ENCODE measurements at places on chromosomes 4 and X.
A peak's percentile ranks its signal among the peaks of the same experiment; 100 is the strongest.

- DNase-seq, result no peak
Observed at GRCh38 chr4:85807247-85807950, 332.4 kb downstream of the ARHGAP24 start.

DNA sequence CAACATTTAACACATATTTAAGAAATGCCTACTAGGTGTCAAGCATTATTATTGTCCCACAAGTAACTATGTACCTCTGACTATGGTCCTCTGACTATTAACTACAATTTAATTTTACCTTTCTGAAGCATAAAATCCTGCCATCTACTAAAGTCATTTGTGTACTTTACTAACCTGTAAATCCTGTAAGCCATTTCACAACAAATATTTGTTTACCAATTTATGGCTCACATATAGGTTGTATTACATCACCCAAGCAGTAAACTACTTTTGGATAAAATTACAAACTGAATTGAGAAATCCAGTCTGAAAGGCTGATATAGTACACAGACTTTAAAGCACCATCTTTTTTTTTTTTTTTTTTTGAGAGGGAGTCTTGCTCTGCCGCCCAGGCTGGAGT lies 43.8 kb downstream of the CNGA1 start:
- no peak for DNase-seq

GRCh38 chrX:23797371-23798128 lies 14.6 kb downstream of the SAT1 start:
- no peak for DNase-seq

GRCh38 chrX:39900777-39901170 lies 197.0 kb downstream of the BCOR start:
- DNase-seq, result no peak

GRCh38 chr4:80610199-80610598 lies 274.7 kb downstream of the CFAP299 start:
- no peak for DNase-seq

GRCh38 chr4:132504438-132504837 lies 644.7 kb upstream of the PCDH10 start:
- DNase-seq, result no peak

DNA sequence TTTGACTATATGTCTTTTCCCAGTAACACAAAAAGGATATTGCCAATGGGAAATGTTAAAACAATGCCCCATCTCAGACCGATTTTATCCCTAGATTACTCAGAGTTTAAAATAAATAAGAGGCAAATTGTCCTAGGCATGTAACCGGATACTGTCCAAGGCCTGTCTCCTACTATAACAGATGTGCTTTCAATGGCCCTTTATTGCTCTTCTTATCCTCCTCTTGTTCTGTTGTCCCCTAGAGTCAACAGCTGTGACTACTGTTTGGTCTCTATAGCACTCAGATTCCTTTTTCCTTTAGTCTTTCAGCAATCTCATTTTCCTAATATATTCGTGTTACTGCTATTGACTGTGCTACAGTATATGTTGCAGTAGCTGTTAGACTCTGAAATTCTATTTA lies 66.8 kb upstream of the PLS3 start:
- DNase-seq, result no peak

- DNase-seq, result no peak
Observed at GRCh38 chr4:70997036-70997435, 3.6 kb downstream of the DCK start.

DNA sequence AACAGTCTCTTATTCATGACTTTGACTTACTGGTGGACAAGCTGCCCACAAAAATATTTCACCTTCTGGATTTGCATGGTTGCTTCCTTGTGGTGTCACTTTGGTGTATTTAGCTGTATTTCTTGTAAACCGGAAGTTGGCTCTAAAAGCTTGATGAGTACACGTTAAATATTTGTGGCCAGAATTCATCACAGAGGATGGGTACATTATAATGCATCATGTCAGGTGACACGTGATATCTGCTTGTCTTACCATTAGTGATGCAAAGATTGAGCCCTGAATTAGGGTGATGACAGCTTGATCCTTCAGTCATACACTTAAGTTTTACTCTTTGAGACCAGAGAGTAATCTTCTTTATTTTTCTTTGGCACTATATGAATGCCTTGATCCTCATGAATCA lies 188.3 kb upstream of the RPS6KA3 start:
- no peak for DNase-seq

DNA sequence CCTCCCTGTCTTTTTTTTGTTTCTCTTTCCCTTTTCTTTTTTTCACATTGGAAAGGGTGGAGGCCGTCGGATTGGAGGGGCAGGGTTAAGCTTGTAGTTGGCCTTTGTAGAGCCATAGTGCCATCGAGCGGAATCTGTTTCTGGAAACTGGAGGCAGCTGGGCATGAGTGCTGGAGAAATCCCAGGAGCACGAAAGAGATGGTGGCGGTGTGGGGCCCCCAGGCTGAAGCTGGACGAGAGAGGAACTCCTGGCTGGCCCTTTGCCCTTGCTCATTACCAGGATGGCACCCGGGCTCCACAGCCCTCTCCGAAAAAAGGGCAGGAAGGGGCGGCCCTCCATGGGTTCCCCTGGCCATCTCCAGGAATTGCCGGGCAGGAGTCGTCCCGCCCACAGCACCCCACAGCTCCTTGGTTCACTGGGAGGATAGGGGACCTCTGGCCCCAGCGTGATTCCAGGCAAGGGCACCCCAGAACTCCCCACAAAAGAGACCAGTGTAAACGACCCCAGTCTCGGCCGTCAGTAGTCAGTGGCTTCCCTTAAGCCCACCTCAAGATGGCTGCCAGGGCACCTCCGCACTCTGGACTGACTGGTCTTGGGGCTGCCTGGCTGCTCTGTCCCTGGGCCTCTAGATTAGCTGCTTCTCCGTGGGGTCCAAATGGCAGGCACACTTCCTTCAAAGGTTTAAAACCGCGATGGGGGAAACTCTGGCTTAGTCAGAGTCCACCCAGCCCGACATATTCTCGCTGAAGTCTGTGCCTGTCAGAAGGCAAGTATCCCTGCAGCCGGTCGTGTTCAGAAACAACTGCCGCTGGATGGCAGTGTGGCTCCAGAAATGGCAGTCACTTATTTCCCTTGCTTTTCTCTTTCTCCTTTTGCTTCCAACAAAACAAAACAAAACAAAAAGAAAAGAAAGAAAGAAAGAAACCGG lies 74.1 kb downstream of the NBDY start:
- DNase-seq, result peak; percentile 48

GRCh38 chrX:54540289-54540688 lies 10.3 kb downstream of the GNL3L start:
- DNase-seq, result no peak

DNA sequence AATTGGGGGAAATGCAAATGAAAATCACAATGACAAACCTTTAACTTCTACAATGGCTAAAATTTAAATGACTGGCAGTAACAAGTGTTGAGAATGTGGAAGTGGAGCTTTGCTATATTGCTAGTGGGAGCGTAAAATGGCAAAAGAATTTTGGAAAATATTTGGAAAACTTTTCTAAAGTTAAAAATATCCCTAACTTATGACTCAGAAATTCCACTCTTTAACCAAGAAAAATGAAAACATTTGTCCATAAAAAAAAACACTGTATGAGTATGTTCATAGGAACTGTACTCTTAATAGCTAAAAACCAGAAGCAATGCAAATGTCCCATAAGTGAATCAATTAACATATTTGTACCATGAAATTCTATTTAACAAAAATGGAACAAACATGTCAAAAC lies 3.6 kb downstream of the TBCK start:
- DNase-seq, result no peak

GRCh38 chr4:150211016-150211415 lies 132.8 kb downstream of the DCLK2 start:
- DNase-seq, result no peak

- no peak for DNase-seq
Observed at GRCh38 chr4:11496351-11496829, 67.7 kb upstream of the HS3ST1 start.

DNA sequence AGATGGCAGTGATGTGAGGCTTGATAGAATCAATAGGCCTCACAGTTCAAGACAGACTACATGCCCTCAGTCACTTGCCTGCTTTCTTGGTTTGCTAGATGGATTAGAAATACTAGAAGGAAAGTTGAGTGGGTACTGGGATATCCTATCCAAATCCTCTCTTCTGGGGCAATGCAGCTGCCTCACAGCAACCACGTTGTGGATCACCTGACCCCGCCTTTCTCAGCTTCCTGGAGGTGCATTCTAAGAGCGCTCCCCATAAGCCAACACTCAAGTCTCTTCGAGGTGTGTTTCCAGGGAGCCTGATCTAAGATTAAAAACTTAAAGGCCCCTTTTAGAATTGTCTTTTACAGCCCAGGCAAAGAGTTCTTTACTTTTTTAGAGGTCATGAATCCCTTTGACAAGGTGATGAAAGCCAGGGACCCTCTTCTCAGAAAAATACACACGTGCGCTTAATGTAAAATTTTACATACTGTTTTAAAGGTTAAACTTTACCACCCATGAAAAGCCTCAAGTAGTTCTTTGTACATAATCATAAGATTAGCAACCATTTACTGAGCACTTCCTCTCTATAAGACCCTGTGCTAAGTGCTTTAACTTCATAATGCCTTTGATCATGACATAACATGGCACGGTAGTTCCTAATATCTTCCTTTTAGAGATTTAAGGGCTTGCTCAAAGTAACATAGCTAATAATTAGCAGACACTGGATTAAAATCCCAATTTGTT lies 840 bp upstream of the RPL34 start:
- DNase-seq, result no peak

DNA sequence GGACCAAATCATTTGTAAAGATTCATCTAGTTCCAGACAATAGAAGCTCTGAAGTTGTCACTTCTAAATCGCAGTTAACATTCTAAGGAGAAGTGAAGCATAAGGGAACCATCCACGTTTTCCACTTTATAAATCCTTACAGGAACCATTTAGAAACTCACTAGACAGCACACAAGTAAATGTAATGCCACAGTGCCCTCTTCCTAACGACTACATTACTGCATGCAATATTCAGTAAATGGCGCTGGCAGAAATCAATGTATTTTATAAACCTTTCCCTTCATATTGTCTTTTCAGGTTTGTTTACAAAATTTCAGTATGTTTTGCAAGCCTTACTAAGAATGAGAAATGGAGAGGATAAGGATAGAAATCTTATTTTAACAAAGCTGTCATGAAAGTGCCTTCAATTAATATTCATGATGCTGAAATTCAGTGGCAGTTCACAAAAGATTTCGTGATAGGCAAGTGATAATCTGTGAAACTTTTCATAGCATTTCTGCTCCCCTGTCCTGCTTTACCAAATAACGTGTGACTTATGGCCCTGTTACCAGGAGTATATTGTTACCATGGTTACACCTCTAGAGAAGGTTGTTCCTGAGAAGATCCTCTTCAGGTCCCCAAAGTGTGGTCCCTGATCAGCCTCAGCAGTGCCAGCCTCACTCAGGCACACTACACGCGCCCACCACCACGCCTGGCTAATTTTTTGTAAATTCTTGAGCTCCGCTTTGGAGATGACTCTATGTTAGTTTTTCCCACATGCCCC lies 54.2 kb downstream of the TMA16 start:
- DNase-seq, result no peak

- no peak for DNase-seq
Observed at GRCh38 chrX:7586126-7586525, 256.8 kb upstream of the VCX start.

DNA sequence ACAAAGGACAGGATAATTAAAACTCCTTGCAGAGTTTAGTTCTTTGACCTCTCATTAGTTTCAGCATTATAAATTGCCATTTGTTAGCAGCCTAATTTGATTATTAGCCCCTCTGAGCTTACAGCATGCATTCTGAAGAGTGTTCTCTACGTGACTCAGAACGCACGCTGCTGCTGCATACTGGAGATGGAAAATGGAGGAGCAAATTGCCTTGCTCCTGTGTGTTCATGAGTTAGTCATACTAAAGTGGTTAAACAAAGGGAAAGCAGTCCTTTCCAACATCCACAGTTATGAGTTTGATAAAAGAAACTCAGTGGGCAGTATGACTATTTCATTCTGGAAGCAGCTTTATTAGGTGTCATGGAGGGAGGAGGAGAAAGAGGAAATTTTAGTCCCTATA lies 922.5 kb downstream of the RPA4 start:
- DNase-seq, result no peak

DNA sequence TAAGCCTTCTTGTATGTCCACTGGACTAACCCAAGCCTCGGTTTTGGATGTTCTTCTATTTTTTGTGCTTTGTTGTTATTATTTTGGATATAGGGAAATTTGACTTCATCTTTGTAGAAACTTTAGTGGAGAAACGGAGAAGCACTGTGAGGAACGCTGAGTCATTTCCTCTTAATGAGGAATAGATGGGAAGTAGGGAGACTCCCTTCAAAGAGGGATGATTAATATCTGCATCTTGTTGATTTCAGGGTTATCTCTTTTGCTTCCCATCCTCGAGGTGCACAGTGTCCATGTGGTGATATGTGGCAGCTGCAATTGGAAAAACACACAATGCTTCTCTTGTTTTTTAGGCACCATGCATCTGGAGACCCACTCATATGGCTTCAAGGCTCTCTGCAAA lies 1147.9 kb downstream of the NLGN4X start:
- no peak for DNase-seq

DNA sequence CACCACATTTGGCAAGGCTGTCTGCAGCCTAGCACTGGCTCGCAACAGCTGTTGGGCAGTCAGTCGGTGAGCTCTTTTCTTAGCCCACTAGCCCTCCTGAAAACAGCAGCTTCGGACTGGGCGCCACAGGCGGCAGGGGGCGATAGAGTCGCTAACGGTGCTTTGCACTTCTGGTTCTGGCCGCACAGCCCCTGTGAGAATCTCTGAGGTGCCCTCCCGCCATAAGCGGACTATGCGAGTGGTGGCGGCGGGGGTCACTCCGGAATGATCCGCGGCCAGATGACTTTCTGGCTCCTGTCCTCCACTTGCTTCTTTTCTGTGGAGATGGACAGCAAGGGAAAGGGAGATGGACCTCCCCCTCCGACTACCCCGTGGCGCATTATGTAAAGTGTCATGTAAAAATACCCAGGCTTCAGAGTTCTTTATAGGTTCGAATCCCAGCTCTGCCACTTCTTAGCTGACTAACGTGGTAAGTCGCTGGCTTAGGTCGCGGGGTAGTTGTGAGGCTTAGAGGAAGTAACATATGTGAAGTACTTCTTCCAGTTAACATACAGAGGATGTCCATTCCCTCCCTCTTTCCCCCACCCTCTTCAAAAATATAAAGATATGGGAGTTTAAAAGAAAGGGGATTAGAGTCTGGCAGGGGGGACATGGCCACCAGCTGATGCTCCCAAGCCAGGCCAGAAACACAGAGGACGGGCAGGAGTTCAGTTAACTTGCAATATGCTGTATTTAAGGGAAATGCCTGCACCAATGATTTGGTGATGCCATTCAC lies 11.0 kb downstream of the ARHGAP36 start:
- DNase-seq, result no peak

DNA sequence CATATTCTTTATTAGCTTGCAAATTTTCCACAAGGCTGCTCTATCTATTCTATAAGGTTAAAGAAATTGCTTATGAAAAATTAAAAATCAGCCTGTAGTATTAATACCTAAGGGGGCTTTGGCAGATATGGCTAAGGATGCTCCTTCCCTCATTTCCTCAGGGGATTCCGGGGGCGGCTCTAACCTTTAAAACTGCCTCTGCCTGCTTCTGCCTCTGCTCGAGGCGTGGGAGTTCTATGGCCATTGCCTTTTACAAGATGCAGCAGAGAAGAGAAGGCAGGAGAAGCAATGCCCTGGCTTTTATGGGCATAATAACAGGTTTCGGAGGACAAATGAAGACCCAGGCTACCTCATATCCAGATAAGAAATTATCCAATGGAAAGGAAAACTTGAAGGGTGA lies 8.6 kb upstream of the CDKN2AIP start:
- no peak for DNase-seq

GRCh38 chrX:70219938-70220764 lies 14.3 kb upstream of the AWAT1 start:
- DNase-seq, result no peak

- no peak for DNase-seq
Observed at GRCh38 chr4:40292313-40292759, 42.8 kb upstream of the CHRNA9 start.

GRCh38 chrX:124332481-124333424 lies at the start of gene TEX13D:
Gene TEX13D, plus strand, starts transcription at chrX:124332660. Its CDS starts 258 bp downstream, at chrX:124332918.
- no peak for DNase-seq
